ENCODE measurements at places on chromosomes 1 and 21.
A peak's percentile ranks its signal among the peaks of the same experiment; 100 is the strongest.

- DNase-seq = no peak
Observed at GRCh38 chr1:246278371-246278770, 228.7 kb downstream of the SMYD3 start.

DNA sequence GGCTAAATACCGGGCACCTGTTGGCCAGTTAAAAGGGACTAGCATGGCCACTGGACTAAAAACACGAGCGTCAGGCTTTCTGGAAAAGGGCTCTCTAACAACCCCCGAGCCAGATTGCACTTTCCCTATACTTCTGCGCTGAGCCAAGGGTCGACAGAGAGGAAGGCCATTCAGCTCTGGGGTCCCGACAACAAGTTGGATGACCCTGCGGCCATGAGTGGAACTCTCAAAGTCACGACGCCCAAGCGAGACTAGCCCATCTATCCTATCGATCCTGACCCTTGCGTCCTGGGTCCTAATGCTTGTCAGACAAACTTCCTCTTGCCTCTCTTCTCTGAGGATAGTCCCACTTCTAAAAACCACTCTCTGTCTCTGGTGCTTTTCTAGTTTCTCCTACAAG, 99.9 kb upstream of the PRDX6 start:
- no peak for DNase-seq

GRCh38 chr1:206015071-206015470, 8.6 kb downstream of the CTSE start:
- no peak for DNase-seq

DNA sequence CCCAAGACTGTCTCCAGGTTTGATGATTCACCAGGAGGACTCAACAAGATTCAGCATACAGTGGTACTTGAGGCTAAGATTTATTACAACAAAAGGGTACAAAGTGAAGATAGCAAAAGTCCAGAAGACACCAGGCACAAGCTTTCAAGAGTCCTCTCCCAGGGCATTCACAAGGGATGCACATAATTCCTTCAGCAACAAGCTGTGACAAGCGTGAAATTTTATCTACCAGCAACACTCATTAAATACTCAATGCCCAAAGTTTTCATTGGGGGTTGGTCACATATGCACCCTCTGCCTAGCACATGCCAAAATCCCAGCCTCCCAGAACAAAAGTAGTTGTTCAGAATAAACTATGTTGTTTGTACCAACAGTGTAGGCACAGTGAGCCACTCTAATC, 62.3 kb downstream of the PRKACB start:
- peak; percentile 43 for DNase-seq

Data from NCI-H1105 treated with DMSO at 0.1 percent for 48 hours (cell line).